ENCODE measurements at places on chromosomes 7 and 10.

GRCh38 chr10:59965899-59966650 lies 59.7 kb upstream of the CCDC6 start:
- no peak for DNase-seq

GRCh38 chr7:24795407-24795767 lies 38.1 kb upstream of the GSDME start:
- DNase-seq: no peak

DNA sequence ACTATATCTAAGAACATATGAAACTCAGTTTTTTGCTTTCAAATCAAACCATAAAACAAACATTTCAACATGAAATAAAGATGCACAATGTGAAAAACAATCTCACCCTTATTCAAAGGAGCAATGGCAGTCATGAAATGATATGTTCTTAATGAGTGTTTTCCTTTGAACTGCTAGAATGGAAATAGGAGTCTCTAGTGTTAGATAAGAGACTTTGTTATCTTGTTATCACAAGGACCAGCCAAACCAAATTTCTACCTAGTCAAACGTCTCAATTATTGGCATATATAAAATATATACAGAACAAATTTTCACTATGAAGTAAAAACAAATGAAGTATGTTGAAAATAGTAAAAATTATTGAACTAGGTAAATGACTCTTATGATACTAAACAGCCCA lies 1.2 kb downstream of the VPS41 start:
- no peak for DNase-seq

DNA sequence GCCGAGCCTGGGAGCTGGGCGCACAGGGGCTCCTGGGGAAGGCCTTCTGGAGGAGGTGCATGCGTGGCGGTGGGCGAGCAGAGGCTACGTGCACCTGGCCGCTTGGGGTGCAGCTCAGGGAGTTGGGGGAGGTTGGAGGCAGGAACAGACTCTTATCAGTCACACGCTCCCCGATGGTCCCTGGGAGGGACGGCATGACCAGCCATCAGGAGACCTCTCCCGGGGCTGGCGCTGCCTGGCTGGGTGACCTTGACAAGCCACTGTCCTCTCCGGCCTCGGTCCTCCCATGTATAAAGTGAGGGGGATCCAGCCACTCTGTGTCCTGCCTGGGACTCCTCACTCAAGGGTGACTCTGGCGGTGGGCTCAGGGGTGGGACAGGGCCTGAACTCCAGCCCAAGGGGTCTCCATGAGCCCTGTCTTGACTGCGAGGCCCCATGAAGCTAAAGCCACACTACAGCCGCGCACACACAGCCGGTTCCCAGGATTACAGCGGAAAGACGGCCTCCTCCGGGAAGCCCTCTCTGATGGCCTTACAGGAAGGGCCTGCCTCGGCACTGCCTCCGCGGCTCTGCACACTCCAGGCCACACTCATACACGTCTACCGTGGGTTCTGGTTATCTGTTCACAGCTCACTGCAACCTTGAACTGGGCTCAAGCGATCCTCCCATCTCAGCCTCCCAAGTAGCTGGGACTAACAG lies 2.3 kb downstream of the TMEM184A start:
- DNase-seq: no peak

- no peak for DNase-seq
Measured at GRCh38 chr10:129581827-129582411, 114.9 kb downstream of the MGMT start.

DNA sequence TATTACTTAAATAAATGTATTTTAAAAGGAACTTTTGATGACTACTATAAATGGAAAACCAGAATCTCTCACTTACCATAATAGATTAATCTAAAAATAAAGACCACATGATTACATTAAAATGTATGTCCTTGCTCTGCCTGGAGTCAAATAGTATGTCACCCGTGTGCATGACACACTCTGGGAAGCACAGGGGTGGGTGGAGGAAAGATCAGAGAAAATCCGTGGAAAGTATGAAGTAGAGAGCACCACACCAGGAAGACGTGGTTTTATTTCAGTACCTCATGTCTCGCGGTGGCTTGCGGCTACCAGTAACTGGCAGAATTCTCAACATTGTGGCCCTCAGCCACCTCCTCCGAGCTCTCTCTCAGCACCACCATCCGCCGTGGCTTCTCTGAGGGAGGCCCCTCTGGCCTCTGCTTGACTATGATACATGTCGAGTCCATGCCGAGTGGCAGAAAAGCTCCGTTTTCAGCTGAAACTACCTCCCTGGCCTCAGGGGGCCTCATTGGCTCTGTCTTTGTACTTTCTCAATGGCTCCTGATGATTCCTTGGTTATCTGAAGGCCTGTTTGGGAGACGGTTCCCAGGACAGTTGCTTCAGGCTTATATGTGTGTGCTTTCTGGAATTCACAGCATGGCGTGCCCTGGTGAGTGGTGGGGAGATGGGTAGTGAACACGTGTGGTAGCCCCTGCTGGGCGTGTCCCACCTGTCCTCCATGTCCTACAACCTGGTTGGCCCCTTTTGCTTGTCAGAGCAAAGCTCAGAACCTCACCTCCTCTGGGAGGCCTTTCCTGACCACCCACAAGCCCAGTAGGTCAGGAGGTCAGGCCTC lies 49.8 kb downstream of the LHPP start:
- DNase-seq: no peak

All from activated CD8-positive, alpha-beta memory T cell treated with anti-CD3 and anti-CD28 coated beads for 1 hour (primary cell).